Posterior vena cava (tissue), 2 donors: ENCODE measurements at places on chromosomes 3 and 15. TPM values are rescaled to one million over a fixed set of nuclear protein-coding genes. Genes with fewer than 3 reads are reported as not detected.

DNA sequence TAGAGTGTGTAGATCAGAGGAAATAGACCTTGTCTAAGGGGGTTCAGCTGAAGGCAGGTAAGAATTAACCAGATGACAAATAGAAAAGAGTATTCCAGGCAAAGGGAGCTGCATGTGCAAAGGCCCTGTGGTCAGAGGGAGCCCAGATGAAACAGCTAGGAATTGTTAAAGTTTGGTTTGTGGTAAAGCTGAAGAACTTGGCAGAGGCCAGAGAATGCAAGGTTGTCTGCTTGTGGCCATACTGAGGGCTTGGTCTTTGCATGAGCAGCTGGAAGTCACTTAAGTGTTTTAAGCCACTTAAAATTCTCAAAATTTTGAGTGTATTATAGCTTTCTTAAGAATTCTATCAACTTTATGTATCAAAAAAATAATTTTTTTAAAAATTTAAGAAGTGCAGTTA lies 116.5 kb downstream of the NEK10 start:
- no peak for DNase-seq

DNA sequence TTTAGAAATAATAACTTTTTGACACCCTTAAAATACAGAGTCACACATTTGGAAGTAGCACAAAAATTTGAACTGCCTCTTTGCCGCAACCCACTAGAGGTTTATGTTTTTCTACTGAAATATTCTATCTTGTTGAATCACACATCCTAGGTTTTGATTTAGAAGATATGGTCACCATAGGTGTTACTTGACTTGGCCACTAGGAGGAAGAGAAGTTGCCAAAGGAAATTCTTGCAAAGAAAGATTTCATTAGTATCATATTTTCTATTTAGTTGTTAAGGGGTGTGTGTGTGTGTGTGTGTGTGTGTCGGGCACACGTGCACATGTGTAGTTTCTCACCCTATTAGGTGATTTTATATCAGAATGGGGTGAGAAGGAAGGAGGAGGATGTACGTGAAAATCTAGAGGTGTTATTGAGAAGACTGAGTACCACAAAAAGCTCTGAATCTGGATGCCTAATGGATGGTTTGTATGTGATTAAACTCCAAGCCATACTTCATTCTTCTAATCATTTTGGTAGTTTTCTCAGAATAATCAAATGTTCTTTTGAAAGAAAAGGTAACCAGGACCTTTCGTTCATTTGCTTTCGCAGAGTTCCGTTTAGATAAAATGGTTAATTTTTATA lies 31.5 kb downstream of the ZFAND6 start:
- no peak for DNase-seq

GRCh38 chr3:153679714-153680113 lies 441.5 kb upstream of the ARHGEF26 start:
- no peak for DNase-seq

DNA sequence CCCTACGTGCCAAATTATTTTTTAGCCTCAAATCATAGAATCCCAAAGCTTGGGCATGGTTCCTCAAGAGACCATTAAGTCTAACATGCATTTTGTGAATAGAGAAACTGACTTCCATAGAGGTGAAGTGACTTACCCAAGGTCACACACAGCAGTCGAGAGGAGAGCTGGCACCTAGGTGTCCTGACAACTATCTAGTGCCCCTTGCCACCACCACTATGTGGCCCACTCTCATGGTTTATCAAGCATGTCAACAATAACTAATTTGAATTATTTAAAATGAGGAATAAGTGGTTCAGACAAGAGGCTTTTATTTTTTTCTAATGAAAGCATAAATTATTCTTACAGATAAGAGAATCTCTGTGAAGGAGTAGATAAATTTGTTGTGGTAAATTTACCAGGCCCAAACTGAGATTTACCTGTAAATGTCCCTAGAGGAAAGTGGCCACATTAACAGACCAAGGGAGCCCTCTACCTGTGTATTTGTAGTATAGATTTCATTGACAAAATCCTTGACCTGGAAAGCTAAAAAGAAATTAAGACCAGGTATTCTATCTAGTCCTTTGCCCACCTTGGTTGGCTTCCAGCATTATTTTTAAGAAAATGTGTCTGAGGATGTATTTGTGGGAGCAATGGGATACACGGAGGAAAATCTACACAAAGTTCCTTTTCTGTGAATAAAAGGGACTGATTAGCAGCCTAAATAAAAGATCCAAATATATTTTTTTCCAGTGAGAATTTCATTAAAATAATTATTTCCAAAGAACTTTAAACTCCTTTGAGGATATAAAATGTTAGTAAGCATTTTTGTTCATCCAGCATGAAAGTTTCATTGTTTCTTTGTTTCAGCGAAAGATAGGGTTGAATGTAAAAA lies 49.1 kb downstream of the IQCH start:
- DNase-seq, result no peak

GRCh38 chr15:64343841-64344240 lies 12.1 kb downstream of the CSNK1G1 start:
- no peak for DNase-seq

- DNase-seq, result no peak
Measured at GRCh38 chr3:168881804-168882203, 781.7 kb downstream of the MECOM start.

GRCh38 chr15:43238671-43239131 lies 17.9 kb upstream of the EPB42 start:
- no peak for DNase-seq

GRCh38 chr3:171189394-171190080 lies 163.0 kb upstream of the SLC2A2 start:
- DNase-seq, result no peak

- DNase-seq, result no peak
Measured at GRCh38 chr15:92091155-92091734, 237.7 kb downstream of the SLCO3A1 start.

GRCh38 chr3:112013058-112013783 lies 14.5 kb downstream of the TAGLN3 start:
- DNase-seq, result peak; percentile 87

- no peak for DNase-seq
Measured at GRCh38 chr3:114392831-114393230, 99.0 kb downstream of the TIGIT start.

GRCh38 chr3:39126532-39127071 lies 19.1 kb downstream of the TTC21A start:
- peak; percentile 79 for DNase-seq

MUSTN1 gene
- 78.5 TPM for total RNA-seq

NFKBIZ gene
- total RNA-seq, result 103 TPM

CPLX3 gene
- not detected for total RNA-seq

RAB7A gene
- total RNA-seq, result 207 TPM

SSR3 gene
- 150 TPM for total RNA-seq

TGM4 gene
- not detected for total RNA-seq

RAD54L2 gene
- 21.2 TPM for total RNA-seq

BNC1 gene
- total RNA-seq, result 0.29 TPM

WWTR1 gene
- total RNA-seq, result 201 TPM

GRK7 gene
- not detected for total RNA-seq

CIDEC gene
- total RNA-seq, result 2.9 TPM
